ENCODE measurements at places on chromosomes 7 and 10. TPM values are rescaled to one million over a fixed set of nuclear protein-coding genes. Genes with fewer than 3 reads are reported as not detected.

Gene ANKRD2
- not detected for total RNA-seq

Gene OR6B1
- total RNA-seq: not detected

Gene CYP2E1
- total RNA-seq: 2.0 TPM

Gene RGR
- not detected for total RNA-seq

Gene PON1
- not detected for total RNA-seq

Gene GNGT1
- total RNA-seq: not detected

Gene PTPRZ1
- not detected for total RNA-seq

Gene FBXL13
- 0.44 TPM for total RNA-seq

Gene HMX2
- not detected for total RNA-seq

Gene PAOX
- total RNA-seq: 9.8 TPM

GRCh38 chr7:94183289-94183749, 179.2 kb upstream of the BET1 start:
- no peaks in the 10 kb centered on the region for H3K36me3 ChIP-seq
- no peaks in the 10 kb centered on the region for H3K27me3 ChIP-seq
- no peaks in the 10 kb centered on the region for H3K4me1 ChIP-seq
- no peak overlapping the region for H3K27ac ChIP-seq
- H3K4me3 ChIP-seq: no peak overlapping the region
- DNase-seq: no peak

- H3K36me3 ChIP-seq: no peaks in the 10 kb centered on the region
- no peak for DNase-seq
- H3K27ac ChIP-seq: no peak overlapping the region
Measured at GRCh38 chr10:20817116-20817515, 80.0 kb downstream of the NEBL start.

DNA sequence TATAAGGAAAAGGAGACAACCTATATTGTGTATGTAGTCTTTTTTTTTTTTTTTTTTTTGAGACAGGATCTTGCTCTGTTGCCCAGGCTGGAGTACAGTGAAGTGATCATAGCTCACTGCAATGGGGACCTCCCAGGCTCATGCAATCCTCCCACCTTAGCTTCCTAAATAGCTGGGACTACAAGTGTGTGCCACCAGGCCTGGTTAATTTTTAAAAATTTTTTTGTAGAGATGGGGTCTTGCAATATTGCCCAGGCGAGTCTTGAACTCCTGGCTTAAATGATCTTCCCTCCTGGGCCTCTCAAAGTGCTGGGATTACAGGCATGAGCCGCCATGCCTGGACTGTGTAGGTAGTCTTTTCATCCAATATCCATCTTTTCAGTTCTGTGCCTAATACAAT, 78.7 kb upstream of the ARHGAP21 start:
- no peak overlapping the region for H3K27ac ChIP-seq
- no peak overlapping the region for H3K4me3 ChIP-seq

DNA sequence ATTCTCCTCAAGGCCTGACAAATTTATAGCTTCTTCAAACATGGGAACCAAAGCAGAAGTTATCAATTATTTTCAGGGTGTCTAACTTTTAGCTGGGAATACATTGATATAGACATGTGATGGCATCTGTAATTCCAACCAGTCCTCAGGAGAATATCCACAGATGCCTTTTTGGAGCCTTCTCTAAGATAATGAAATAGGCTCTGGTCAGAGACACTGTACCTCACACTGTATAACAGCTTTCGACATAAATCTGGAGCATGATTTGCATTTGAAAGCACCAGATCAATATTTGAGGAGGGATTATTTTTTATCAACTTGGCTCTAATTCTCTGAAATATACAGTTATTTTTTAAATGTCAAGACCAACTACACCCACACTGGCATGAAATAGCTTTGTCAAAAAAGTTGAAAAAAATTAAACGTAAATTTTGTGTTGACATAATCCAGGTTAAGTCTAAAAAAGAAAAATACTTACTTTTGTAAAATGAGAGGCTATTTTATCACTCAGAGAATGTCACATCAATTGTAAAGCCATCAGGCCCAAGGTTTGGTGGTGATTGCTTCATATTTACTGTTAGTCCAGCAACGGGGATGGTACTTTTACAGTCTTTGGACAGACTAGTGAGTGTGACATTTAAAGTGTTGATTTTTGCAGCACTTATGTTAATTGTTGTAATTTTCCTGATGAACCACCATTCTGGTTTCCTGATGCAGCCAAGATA, 177.0 kb upstream of the SP8 start:
- DNase-seq: no peak
- no peak overlapping the region for H3K27ac ChIP-seq
- no peaks in the 10 kb centered on the region for H3K36me3 ChIP-seq
- H3K27me3 ChIP-seq: no peaks in the 10 kb centered on the region
- no peak overlapping the region for H3K4me3 ChIP-seq

- H3K4me3 ChIP-seq: no peak overlapping the region
- no peak overlapping the region for H3K27ac ChIP-seq
Measured at GRCh38 chr7:78099715-78100394, 301.3 kb downstream of the PHTF2 start.

- no peaks in the 10 kb centered on the region for H3K4me1 ChIP-seq
- no peak overlapping the region for H3K4me3 ChIP-seq
- DNase-seq: no peak
- no peaks in the 10 kb centered on the region for H3K27me3 ChIP-seq
- H3K27ac ChIP-seq: no peak overlapping the region
Measured at GRCh38 chr10:483261-483660, 206.2 kb downstream of the DIP2C start.

DNA sequence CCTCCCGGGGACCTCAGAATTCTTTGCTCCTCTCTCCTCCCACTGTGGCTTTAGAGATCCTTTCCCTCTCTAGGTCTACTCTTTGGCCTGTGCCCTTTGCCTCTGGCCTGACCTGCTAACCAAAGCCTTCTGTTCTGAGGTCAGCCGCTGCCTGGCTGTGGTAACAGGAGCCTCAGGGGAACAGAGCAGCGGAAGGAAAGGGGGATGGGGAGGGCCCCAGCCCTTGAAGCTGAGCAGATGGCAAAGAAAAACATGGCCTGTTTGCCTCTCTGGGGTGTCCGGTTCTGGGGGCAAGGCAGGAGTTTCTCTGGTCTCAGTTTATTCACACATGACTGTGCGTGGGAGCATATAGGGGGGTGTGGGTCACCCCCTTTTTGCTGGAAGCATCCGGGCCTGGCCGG, 28.2 kb downstream of the COL26A1 start:
- H3K27ac ChIP-seq: peak overlapping the region; percentile 19
- peaks cover 30% of the 10 kb centered on the region for H3K4me1 ChIP-seq
- peak; percentile 35 for DNase-seq
- no peaks in the 10 kb centered on the region for H3K27me3 ChIP-seq

GRCh38 chr7:37590824-37591223, 92.7 kb upstream of the GPR141 start:
- H3K4me1 ChIP-seq: no peaks in the 10 kb centered on the region
- H3K27ac ChIP-seq: no peak overlapping the region
- H3K36me3 ChIP-seq: no peaks in the 10 kb centered on the region
- no peak overlapping the region for H3K4me3 ChIP-seq
- H3K27me3 ChIP-seq: no peaks in the 10 kb centered on the region
- no peak for DNase-seq

- no peaks in the 10 kb centered on the region for H3K27me3 ChIP-seq
- H3K4me3 ChIP-seq: no peak overlapping the region
- DNase-seq: no peak
Measured at GRCh38 chr10:75999001-75999400, 567.6 kb downstream of the LRMDA start.

- peaks cover 55% of the 10 kb centered on the region for H3K36me3 ChIP-seq
- H3K27me3 ChIP-seq: no peaks in the 10 kb centered on the region
- H3K4me1 ChIP-seq: no peaks in the 10 kb centered on the region
- H3K27ac ChIP-seq: no peak overlapping the region
- DNase-seq: no peak
- H3K4me3 ChIP-seq: no peak overlapping the region
Measured at GRCh38 chr10:100174699-100175677, 10.8 kb downstream of the ERLIN1 start.

DNA sequence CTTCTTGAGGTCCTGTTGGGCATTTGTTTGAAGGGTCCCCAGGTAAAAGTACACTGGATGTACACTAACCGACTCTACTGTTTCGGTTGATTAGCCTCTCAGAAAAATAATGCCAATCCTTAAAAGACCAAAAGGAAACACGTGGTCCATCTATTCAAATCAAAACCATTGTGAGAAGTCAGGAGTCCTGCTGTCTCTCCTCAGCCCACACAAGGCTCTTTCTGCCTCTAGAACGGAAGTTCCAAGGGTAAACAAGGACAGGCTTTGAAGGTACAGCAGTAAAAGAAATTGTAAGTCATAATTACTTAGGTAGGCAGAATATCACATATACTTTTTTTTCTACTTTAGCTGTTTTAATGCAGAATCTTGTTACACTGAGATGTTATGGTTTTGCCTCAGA, 71.7 kb upstream of the TPK1 start:
- no peak for DNase-seq
- no peak overlapping the region for H3K4me3 ChIP-seq
- no peaks in the 10 kb centered on the region for H3K36me3 ChIP-seq
- H3K4me1 ChIP-seq: no peaks in the 10 kb centered on the region
- H3K27me3 ChIP-seq: no peaks in the 10 kb centered on the region

DNA sequence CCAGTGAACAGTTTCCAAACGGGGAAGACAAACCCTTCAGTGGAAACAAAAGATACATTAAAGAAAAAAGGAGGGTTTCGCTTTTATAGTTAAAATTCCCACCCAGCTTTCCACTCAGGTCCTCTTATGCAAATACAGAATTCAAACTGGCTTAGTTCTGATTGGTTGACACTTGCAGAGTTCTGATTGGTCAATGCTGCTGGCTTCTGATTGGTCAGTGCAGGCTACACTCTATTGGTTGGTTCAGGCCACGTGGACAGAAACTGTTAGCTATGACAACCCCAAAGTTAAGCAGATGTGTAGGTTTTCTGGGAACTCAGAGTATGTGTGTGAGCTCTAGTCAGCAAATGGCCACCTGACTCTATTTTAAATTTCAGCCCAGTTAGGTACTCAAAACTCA, 80.0 kb downstream of the FBXL13 start:
- no peaks in the 10 kb centered on the region for H3K27me3 ChIP-seq
- no peaks in the 10 kb centered on the region for H3K4me1 ChIP-seq
- no peaks in the 10 kb centered on the region for H3K36me3 ChIP-seq
- H3K27ac ChIP-seq: no peak overlapping the region
- no peak overlapping the region for H3K4me3 ChIP-seq

DNA sequence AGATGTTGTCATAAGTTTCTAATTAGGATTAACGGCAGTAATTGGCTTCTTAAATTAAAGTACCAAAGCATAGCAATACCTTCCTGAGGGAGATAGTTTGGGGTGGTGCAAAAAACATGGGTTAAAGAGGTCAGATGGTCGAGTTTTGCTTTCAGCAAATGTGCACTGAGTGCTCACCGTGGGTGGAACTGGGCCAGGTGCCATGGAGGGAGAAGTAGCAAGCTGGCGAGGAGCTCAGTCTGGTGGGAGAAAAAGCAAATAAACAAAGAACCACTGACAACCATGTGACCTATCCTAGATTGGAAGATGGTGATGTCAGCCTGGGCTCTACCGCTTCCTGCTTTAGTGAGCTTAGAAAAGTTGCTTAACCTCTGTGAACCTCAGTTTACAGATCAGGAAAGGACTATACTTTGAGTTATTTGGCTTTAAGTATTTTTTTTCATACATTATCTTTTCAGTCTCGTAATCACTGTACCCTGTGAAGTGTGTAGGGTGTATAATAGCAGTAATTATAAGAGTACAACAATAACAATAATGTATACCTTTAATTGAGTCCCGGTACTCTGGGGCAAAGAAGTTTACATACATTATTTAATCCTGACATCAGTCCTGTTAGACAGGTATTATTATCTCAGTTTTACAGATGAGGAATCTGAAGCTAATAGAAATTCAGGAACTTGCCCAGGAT, 69.0 kb upstream of the PDCD4 start:
- peak overlapping the region; percentile 61 for H3K27ac ChIP-seq
- no peak overlapping the region for H3K4me3 ChIP-seq
- H3K4me1 ChIP-seq: peaks cover 25% of the 10 kb centered on the region
- DNase-seq: peak; percentile 62
- H3K36me3 ChIP-seq: no peaks in the 10 kb centered on the region

- H3K4me3 ChIP-seq: no peak overlapping the region
- H3K36me3 ChIP-seq: no peaks in the 10 kb centered on the region
- H3K4me1 ChIP-seq: no peaks in the 10 kb centered on the region
- no peak overlapping the region for H3K27ac ChIP-seq
Measured at GRCh38 chr10:16527452-16527851, 5.8 kb upstream of the C1QL3 start.

DNA sequence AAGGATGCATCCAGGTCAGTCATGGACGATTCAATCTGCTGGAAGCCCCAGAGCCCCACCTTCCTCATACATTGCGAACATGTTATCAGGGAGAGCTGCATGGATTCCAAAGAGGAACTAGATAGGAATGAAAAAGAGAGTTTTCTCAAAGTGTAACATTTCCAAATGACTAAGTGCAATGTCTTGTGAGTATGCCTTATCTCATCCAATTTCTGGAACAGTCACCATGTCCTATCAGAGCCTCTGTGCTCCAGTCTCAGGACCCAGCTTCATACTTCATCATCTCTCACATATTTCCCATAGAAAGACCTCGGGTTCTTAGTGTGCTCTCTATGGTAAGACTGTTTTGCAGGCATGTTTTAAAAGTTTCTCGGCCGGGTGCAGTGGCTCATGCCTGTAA, 26.8 kb downstream of the ZC3HC1 start:
- DNase-seq: no peak
- H3K4me1 ChIP-seq: no peaks in the 10 kb centered on the region
- H3K27ac ChIP-seq: no peak overlapping the region
- H3K27me3 ChIP-seq: no peaks in the 10 kb centered on the region

DNA sequence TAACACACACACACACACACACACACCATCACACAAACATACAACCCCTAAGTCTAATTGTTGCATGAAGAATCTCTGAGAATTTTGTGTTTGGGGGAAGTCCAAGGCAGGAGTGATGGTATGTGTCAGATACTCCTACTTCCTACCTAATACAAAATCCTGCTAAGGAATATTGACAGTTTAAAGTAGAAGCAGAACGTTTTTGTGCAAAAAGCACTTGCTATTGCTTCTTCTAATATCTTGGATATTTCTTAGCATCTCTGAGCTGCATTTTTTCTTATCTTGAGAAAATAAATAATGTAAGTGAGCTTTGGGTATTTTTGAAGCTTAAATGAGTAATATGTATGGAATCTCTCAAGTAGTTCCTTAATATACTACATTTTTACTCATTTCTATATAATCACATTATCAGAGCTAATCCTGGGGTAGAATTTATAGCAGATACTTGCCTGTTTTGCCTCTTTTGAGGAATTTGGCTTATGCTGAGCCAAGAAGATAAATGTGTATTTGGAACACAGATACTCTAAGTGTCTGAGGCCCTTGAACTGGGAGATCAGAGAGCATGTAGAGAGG, 212.3 kb downstream of the DKK1 start:
- H3K4me1 ChIP-seq: no peaks in the 10 kb centered on the region
- H3K27ac ChIP-seq: no peak overlapping the region
- H3K4me3 ChIP-seq: no peak overlapping the region
- DNase-seq: no peak

- no peak overlapping the region for H3K27ac ChIP-seq
- H3K4me1 ChIP-seq: no peaks in the 10 kb centered on the region
- no peaks in the 10 kb centered on the region for H3K27me3 ChIP-seq
- H3K36me3 ChIP-seq: no peaks in the 10 kb centered on the region
Measured at GRCh38 chr10:123778719-123779517, 112.7 kb downstream of the CPXM2 start.

GRCh38 chr10:20299034-20299736, 483.0 kb downstream of the PLXDC2 start:
- H3K27me3 ChIP-seq: no peaks in the 10 kb centered on the region
- H3K4me3 ChIP-seq: no peak overlapping the region
- DNase-seq: no peak
- H3K4me1 ChIP-seq: no peaks in the 10 kb centered on the region
- no peaks in the 10 kb centered on the region for H3K36me3 ChIP-seq
- no peak overlapping the region for H3K27ac ChIP-seq

Measured in naive thymus-derived CD4-positive, alpha-beta T cell (primary cell).